ENCODE measurements at places on chromosomes 2 and 18.

- no peak for DNase-seq
Observed at GRCh38 chr2:70381821-70382220, 80.0 kb upstream of the FAM136A start.

- DNase-seq, result no peak
Observed at GRCh38 chr18:63539904-63540510, 2.2 kb upstream of the SERPINB12 start.

DNA sequence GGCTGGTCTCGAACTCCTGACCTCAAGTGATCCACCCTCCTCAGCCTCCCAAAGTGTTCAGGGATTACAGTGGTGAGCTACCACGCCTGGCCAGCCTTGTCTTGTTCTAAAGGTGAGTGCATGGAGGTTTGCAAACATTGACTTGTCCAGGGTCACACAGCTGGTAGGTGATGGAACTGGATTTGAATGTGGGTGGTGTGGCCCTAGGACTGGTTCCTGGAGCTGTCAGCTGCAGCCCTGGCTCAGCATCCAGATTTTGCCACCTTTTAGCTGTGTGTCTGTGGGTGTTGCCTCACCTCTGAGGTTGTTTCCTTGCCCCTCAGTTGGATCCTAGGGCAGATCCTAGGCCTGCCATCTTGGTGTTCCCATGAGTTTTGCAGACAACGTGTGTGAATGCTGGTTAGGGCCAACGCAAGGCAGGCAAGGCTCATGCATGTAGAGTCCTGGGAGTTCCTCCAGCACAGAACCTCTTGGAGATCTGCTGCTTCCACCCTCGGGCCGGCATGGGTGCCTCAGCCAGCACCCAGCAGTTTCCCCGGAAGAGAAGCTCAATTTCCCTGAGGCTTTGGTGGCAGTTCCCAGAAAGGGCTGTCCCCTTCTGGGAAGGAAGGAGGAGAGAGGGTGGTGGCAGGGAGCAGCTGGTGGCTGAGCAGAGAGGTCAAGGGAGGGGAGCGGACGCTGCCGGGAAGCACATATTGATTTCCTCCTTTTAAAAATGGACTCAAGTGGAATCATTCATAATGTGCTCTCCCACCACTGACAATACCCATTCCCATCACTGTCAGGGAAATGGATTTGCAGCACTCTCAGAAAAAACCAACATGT lies 127.6 kb upstream of the HS6ST1 start:
- DNase-seq, result no peak

- no peak for DNase-seq
Observed at GRCh38 chr2:10594011-10594410, 95.8 kb downstream of the NOL10 start.

DNA sequence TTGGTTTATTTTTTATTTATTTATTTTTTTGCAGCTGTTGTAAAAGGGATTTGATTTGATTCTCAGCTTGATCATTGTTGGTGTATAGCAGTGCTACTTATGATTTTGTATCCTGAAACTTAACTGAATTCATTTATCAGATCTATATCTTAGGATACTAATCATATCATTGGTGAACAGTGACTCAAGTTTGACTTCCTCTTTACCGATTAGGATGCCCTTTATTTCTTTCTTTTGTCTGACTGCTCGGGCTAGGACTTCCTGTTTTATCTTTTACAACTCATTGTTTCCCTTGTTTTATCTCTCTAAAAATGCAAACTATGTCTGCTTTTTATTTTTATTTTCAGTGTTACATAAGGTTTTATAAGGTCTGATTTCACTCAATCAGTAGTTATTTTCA lies 23.6 kb downstream of the SP100 start:
- DNase-seq, result no peak

- DNase-seq, result peak; percentile 39
Observed at GRCh38 chr2:241853651-241854341, 4.9 kb downstream of the PDCD1 start.

GRCh38 chr18:12924616-12925015 lies 23.2 kb upstream of the SEH1L start:
- no peak for DNase-seq

- DNase-seq, result no peak
Observed at GRCh38 chr2:14408695-14409094, 223.8 kb upstream of the LRATD1 start.

DNA sequence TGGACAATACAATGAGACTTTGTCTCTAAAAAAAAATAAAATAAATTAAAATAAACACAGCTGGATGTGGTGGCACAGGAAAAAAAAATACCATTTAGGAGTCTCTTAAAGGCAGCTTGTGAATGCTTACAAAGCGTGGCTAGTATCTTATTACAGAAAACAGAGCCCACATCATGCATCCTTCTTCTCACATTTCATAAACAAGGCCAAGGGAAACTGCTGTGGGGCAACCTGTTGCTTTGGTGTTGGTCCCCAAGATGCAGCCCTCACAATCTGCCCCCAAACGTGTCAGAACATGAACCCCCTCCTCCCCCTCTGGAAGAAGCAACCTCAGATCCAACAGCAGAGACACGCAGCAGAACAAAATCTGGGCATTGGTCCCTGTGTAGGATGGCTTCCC lies 2.6 kb downstream of the SLC14A1 start:
- no peak for DNase-seq

GRCh38 chr2:102771114-102771513 lies 9.3 kb downstream of the TMEM182 start:
- no peak for DNase-seq

- no peak for DNase-seq
Observed at GRCh38 chr2:11997142-11997541, 250.7 kb downstream of the LPIN1 start.

DNA sequence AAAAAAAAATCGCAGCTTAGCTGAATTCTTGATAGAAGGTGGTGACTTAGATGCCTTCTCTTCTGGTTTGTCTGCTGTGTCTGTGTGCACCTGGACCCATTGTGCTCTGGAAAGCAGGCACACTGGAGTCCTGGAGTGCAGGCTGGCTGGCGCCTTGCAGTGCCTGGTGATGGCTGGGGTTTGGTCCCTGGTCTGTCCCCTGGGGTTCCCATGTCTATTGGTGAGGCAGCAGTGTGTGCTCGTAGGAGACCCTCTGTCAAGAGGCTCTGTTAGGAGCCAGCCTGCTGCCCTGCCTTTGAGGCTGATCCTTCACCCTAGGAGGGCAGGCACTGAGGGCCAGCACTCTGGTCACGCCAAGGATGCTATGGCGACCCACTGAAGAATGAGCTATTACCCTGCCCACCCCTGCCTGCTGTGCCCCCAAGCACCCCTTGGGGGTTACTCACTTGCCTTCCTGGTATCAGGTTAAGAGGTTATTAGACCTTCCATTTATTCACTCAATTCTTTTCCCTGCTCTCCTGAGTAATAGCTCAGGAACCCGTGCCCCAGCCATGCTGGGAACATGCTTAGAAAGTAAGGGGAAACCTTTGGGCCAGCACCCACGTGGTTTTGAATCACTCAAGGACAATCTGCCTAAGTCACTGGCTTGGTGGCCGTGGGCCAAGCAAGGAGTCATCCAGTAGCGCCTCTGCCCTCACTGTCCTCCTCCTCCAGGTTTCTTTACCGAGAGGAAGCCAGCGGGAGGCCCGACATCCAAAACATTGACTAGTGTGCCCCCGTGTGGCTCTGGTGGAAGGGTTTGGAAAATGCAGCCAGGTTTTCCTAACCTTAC lies 284.5 kb downstream of the PRKCE start:
- peak; percentile 91 for DNase-seq

DNA sequence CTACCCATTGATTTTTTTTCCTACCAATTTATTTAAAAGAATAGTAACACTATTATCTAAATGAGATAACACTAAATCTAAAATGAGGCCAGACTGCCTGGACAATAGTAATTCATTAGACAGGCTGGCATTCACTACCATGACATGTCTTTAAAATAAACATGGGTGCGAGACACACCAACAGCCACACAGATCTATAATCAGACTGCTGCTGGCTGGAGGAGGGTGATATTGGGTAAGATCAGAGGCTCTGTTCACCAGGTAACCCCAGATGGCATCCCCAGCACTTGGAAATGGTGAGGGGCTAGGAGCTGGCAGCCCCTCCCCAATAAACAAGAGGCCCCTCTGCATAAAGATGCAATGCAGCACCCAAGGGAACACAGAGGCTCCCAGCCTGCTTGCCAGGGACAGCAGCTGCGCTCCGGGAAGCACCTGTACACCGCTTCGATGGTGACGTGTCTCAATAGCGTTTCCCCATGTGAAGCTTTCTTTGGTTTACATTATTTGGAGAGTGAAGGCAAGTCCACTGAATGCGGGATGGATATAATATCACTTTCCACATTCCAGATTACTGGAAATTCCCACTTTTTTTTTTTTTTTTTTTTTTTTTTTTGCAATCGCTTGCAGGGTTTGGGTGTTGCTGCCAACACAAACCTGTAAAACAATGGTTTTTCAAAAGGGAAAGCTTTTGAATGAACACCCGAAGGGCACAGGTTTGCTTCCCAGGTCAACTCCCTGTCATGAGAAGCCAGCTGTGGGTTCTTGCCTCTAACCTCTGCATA lies 159.0 kb downstream of the ZNF516 start:
- DNase-seq, result no peak

GRCh38 chr2:85188852-85189251 lies 55.7 kb downstream of the TCF7L1 start:
- no peak for DNase-seq

GRCh38 chr18:26738706-26739105 lies 126.8 kb downstream of the AQP4 start:
- DNase-seq, result no peak

DNA sequence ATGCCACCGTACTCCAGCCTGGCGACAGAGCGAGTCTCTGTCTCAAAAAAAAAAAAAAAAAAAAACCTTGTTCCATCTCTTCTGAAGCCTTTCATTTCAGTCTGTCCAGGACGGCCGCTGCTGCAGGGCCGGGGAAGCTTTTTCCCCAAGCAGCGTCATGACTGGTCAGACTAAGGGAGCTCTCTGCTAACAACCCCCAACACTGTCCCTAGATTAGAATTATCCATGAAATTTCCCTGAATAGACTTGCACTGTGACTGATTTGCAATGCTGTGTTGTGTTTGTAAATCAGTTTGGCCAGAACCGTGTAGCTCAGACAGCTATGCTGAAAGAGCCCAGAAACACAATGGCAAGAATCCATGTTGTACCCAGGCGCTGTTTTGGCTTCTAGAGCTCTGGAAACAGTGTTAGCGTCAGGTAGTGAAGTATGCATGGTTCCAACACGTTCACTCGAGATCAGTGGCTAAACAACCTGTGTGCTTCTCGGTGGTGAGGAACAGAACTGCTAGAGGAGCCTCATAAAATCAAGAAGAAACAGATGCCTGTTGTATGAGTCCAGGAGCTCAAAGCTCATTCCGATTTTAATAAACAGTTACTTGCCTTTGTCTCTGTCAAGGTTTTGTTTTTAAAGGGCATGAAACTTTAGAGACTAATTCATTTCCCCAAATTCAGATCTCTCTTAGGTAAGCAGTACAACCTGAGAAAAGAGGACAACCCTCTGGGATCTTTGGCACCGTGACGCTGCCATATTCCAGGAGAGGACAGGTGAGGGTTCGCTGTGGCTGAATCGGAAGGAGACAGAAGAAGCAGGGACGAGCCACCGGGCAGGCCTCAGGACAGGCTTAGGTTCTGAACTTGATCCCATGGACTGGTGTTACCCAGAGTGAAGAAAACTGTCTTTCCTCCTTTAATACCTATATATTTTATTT lies 43.5 kb downstream of the GORASP2 start:
- DNase-seq, result no peak

DNA sequence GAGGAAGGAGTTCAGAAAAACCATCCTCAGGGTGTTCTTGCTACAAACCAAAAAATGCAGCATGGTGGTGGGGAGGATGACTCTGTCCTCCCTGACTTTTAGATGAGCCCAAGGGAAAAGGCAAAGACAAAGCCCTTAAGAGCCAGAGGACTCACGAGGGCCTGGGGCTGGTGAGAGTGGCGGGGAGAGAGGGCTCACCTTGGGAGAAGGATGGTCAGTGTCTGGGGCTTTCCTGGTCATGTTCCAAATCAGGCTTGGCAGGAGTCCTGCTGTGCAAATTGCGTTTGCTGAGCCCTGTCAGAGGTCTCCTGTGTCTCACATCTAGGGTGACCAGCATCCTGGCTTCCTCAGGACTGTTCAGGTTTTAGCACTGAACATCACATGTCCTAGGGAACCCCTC lies 4.7 kb downstream of the UGT1A1 start:
- DNase-seq, result no peak

DNA sequence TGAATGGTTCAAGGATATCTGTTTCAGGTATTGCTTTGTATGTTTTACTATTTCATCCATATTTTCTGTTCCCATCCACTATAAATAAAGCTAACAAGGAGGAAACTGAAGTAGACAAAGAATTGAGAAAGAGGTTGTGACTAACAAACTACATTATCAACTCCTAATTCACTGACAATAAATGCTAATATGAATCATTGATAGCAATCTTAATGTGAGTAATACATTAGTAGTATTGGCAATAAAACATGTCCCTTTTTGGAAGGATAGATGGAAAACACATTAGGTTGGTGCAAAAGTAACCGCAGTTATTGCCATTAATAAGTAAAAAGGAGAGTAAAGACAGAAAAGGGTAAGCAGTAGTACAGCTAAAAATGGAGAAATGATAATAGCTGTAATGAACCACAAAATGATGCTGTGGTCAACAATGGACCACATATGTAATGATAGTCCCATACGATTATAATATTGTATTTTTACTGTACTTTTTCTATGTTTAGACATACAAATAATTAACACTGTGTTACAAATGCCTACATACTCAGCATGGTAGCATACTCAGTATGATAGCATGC lies 104.7 kb downstream of the THADA start:
- DNase-seq, result no peak

DNA sequence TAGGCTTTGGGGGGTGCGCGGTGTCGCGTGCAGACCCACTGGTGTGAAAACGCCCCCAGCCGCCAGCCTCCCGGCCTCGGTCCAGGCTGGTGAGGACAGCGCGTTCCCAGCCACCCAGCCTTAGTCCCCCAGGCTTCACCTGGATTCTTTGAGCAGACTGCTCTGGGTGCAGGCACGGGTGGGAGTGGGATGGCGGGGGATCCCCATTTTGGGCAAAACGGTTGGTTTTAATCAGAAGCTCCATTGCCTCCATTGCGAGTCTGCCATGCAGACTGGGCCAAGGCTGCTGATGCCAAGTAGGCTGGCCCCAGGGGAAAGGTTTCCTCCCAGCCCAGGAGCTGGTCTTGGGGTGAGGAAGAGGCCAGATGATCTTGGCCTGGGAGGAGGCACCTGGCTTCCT lies 445 bp downstream of the MLPH start:
- no peak for DNase-seq

DNA sequence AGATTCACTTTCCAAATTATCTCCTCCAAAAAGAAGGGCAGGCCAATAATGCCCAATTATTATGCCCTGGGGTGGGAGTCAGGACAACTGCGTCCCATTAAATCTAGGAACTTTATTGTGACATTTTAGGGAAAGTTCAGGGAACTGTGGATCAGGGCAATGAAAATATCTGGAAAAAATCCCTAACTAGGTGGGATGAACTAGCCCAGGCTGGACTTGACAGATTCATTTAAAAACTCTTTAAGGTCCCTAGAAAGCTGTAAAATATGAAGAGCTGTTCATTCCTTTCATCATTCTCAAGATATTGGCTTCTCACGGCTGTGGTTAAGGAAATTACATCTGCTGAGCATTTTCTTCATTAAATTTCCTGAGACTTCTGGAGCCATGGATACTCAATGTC lies 8.2 kb downstream of the CREG2 start:
- no peak for DNase-seq

- DNase-seq, result no peak
Observed at GRCh38 chr2:88658881-88659537, 31.7 kb upstream of the EIF2AK3 start.

GRCh38 chr18:5424903-5425664 lies 118.7 kb downstream of the EPB41L3 start:
- no peak for DNase-seq

Measured in left ventricle myocardium inferior (tissue), 1 donor.